ENCODE measurements at places on chromosomes 1 and 21. TPM values are rescaled to one million over a fixed set of nuclear protein-coding genes. Genes with fewer than 3 reads are reported as not detected.

VAV3 gene
- total RNA-seq = 0.64 TPM

SPRR1A gene
- total RNA-seq = not detected

GRCh38 chr21:46377789-46378188 is 53.8 kb downstream of the PCNT start:
- DNase-seq = no peak

GRCh38 chr1:198158735-198159589 is 2.2 kb downstream of the NEK7 start:
- DNase-seq = peak; percentile 92

DNA sequence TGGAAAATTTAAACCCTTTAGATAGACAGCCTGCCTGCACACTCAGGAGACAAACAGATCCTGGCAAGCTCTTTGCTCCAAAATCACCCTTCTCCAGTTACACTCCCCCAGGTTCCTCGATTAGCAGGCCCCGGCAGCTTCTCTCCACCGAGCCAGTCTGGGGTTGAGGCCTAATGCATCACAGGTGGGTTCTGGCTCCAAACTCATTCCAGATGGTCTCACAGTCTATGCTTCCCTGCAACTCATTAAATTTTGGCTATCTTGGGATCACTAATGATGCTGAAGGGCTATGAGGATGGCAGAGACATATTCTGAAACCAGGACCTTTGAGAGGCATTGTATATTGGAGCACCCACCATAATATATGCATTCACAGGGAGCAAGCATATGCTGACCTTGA is 559.8 kb upstream of the USP24 start:
- DNase-seq = no peak

All from ascending aorta (tissue), 2 donors.